ENCODE measurements at places on chromosomes 5 and 9. TPM values are rescaled to one million over a fixed set of nuclear protein-coding genes. Genes with fewer than 3 reads are reported as not detected.

Gene PITX1
- not detected for total RNA-seq

- DNase-seq: no peak
- H3K4me3 ChIP-seq: no peak overlapping the region
- H3K27ac ChIP-seq: peak overlapping the region; percentile 42
- H3K4me1 ChIP-seq: peaks cover 8% of the 10 kb centered on the region
These were observed 75.4 kb downstream of the STK32A start for GRCh38 chr5:147310059-147310704.

DNA sequence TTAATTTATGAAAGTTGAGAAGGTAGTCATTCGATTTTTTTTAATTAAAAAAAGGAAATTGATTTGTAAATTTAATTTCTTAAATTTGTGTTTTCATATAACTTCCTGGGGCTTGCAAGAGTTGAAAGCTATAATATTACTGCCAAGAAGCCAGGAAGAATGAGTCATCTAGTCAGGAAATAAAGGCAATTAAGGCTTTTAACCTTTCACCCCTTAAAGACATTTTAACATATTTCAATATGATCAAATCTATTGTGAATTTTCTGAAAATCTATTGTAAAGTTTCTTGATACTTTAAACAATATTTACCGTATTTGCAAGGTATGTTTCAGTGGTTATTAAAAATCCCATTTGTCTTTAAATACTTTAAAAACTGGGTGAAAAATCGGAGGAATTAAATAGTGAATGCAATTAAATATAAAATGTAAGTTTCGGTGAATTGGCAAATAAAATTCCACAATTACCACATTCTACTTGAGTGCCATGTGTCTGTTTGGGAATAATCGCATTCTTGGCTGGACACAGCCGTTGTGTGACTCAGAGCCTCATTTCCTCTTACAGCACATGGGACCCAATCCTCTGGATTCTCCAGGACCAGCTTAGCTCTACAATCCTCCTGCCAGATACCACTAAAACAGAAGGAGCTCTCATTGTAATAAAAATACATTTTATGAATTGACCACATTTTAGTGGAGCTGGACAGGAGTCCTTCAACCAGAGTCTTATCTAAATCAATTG is 310.7 kb downstream of the HCN1 start:
- peaks cover 5% of the 10 kb centered on the region for H3K4me1 ChIP-seq
- no peak for DNase-seq
- H3K27ac ChIP-seq: no peak overlapping the region
- no peaks in the 10 kb centered on the region for H3K27me3 ChIP-seq
- H3K4me3 ChIP-seq: no peak overlapping the region
- H3K36me3 ChIP-seq: no peaks in the 10 kb centered on the region

GRCh38 chr5:181235689-181236366 is 7.9 kb downstream of the RACK1 start:
- peaks cover 41% of the 10 kb centered on the region for H3K36me3 ChIP-seq
- no peak overlapping the region for H3K4me3 ChIP-seq
- H3K27me3 ChIP-seq: no peaks in the 10 kb centered on the region
- H3K27ac ChIP-seq: peak overlapping the region; percentile 7
- H3K4me1 ChIP-seq: peaks cover 8% of the 10 kb centered on the region

DNA sequence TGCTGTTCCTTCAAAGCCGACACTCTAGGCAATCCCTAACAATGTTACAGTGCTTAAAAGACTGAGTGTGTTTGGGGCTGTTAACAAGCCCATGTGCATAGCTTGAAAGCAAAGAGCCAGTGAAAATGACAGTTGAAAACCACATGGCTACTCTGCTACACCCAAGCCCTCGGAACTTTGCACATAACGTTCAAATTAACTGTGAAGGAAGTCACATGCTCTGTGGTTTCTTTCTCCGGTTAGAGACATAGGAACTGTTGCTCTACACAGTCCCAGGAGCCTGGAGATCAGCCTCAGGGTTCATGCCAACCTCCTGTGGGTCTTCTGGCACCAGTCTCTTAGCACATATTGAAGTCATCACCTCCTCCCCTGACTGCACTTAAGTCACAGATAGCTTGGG is 51.1 kb downstream of the C9orf152 start:
- no peak overlapping the region for H3K4me3 ChIP-seq
- H3K27me3 ChIP-seq: no peaks in the 10 kb centered on the region
- H3K27ac ChIP-seq: peak overlapping the region; percentile 69
- H3K36me3 ChIP-seq: peaks cover 14% of the 10 kb centered on the region
- DNase-seq: no peak
- H3K4me1 ChIP-seq: peaks cover 51% of the 10 kb centered on the region

DNA sequence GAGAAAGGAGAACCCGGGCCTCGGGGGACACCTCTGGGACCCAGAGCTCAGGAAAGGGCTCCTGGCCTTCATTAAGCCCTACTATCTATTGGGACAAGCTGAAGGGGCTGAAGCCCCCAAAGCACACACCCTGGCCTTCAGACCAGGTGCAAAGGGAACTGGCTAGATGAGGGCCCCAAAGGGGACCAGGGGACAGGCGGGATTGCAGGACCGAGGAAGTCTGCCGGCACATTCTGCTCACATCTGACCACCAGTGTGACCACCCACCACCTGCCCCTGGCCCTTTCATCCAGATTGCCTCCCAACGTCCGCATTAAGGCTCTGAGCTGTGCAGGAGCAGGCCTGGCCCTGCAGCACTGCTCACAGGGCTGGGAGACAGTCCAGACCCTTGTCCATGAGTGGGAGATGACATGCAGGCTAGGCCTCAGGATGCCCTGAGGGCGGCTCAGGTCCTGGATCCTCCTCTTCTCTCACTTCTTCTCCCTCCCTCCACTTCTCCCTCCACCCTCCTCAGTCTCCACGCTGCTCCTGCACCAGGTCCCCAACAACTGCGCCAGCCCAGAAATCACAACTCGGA is 19.2 kb downstream of the PSD2 start:
- peaks cover 3% of the 10 kb centered on the region for H3K36me3 ChIP-seq
- H3K4me1 ChIP-seq: no peaks in the 10 kb centered on the region
- no peak for DNase-seq
- H3K27me3 ChIP-seq: peaks cover 37% of the 10 kb centered on the region
- H3K4me3 ChIP-seq: no peak overlapping the region

All from osteocyte (in vitro differentiated cells).